Hindlimb muscle (tissue), 1 donor: ENCODE measurements at places on chromosomes 7 and 10. TPM values are rescaled to one million over a fixed set of nuclear protein-coding genes. Genes with fewer than 3 reads are reported as not detected.

Gene NUP205
- polyA plus RNA-seq: 29.6 TPM

Gene MEIG1
- 0.39 TPM for polyA plus RNA-seq

Gene ATP6V0A4
- not detected for polyA plus RNA-seq

Gene DENND11
- polyA plus RNA-seq: 7.8 TPM

- DNase-seq: no peak
Measured at GRCh38 chr7:133746847-133747246, 380.3 kb upstream of the LRGUK start.

- no peak for DNase-seq
Measured at GRCh38 chr7:32870298-32870697, 21.3 kb downstream of the KBTBD2 start.

DNA sequence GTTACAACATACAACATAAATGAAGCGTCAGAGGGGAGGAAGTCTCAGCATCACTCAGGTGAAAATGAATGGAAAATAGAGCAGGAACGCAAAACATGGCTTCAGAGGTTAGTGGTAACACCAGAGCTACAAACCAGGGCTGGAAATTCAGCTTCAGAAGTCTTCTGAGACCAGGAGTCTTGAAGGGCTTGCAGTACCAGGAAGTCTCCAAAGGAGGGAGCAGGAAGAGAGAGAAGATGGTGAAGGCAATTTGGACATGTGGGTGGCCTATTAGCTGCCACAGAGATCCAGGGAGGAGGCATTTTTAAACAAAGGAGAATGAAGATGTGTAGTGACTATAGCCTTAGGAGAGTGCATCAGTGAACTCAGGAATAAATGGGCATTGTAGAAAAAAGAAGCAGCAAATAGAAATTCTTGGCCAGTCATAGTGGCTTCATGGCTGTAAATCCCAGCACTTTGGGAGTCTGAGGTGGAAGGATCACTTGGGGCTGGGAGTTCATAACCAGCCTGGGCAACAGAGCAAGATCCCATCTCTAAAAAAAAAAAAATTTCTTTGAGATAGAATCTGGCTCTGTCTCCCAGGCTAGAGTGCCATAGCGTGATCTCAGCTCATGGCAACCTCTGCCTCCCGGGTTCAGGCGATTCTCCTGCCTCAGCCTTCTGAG lies 9.3 kb upstream of the TET1 start:
- peak; percentile 41 for DNase-seq

GRCh38 chr10:7014721-7015120 lies 396.1 kb downstream of the SFMBT2 start:
- DNase-seq: no peak

DNA sequence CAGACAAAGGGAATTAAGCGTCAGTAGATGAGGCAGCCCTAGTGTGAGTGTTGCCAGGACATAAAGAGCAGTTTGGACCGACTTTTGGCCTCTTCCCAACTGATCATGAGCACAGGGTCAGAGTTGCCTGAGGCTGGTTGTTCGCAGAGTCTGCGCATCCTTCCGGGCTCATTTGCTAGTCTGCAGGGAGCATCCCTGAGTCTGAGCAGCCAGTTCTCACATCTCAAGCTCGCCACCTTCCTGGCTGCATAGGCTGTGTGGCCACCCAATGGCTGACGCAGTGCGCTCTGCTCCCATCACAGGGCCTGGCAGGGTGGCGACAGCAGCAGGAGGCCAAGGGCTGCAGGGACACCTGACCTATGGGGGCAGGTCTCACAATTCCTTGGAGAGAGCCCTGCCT lies 5.0 kb downstream of the GAD2 start:
- DNase-seq: no peak

GRCh38 chr10:63578501-63578900 lies 57.3 kb downstream of the REEP3 start:
- DNase-seq: no peak

GRCh38 chr7:10181996-10182395 lies 791.7 kb upstream of the PHF14 start:
- DNase-seq: no peak
